Activated effector memory CD4-positive, alpha-beta T cell treated with Interleukin-2 at 50 U/mL for 16 hours (primary cell): ENCODE measurements at places on chromosomes 16 and 17.

GRCh38 chr17:65364438-65364837 is 197.0 kb downstream of the AXIN2 start:
- DNase-seq = no peak

DNA sequence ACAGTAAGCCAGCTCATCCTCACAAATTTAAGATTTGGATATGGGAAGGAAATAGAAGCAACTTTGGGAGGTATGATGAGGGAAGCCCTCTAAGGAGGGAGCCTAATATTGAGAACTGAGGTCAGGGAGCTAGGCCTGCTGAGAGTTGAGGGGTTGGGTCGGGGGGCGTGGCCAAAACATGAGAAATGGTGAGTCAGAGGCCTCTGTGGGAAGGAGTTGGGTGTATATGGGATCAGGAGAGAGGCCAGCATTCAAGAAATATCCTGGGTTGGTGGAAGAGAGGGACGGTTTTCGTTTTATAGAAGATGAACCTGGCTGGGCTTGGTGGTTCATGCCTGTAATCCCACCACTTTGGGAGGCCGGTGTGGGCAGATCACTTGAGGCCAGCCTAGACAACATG is 48.4 kb downstream of the CLEC16A start:
- DNase-seq = no peak

GRCh38 chr17:78038748-78039288 is 80.3 kb downstream of the TNRC6C start:
- DNase-seq = no peak

DNA sequence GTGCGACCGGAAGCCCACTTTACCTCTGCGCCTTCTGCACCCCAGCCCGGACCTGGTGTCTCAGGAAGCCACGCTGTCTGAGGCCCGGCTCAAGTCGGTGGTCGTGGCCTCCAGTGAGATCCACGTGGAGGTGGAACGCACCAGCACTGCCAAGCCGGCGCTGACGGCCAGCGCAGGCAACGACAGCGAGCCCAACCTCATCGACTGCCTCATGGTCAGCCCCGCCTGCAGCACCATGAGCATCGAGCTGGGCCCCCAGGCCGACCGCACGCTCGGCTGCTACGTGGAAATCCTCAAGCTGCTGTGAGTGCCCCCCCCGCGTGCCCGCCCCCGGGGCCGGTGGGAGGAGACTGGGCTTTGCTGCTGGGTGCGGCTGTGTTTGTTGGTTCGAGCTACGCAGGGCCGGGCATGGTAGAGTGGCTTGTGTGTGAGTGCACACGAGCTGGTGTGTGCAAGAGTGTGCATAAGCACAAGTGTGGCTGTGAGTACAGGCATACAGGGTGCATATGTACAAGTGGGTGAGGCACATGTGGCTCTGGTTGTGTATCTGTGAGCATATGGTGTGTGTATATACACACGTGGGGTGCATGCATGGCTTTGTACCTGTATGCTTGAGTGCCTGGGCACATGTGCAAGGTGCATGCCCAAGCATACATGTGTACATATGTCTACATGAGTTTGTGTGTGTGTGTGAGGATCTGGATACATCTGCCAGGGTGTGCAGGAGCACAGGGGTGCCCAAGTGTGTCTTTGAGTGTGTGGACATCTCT is 100.6 kb upstream of the PLCG2 start:
- no peak for DNase-seq

DNA sequence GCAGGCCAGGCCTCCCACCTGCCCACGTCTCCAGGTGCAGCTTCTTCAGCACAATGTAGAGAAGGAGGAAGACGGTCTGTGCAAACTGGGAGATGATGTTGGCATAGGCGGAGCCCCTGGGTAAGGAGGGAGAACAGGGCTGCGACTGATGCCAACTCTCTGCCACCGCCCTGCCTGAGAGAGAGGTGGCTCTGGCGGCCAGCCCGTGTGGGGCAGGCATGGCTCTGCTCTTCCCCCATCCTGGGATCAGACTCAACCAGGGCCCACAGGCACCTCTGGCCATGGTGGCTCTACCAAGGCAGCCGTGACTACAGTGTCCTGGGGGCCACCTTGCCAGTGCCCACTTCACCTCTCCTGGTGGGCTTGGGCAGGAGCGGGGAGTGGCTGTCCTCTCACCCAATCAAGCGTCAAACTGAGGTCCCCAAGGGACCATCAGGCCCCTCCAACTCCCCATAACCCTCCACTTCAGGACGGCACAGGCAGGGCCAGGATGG is 8.6 kb downstream of the SLC47A2 start:
- no peak for DNase-seq

GRCh38 chr16:74578433-74578832 is 28.5 kb downstream of the GLG1 start:
- DNase-seq = no peak

DNA sequence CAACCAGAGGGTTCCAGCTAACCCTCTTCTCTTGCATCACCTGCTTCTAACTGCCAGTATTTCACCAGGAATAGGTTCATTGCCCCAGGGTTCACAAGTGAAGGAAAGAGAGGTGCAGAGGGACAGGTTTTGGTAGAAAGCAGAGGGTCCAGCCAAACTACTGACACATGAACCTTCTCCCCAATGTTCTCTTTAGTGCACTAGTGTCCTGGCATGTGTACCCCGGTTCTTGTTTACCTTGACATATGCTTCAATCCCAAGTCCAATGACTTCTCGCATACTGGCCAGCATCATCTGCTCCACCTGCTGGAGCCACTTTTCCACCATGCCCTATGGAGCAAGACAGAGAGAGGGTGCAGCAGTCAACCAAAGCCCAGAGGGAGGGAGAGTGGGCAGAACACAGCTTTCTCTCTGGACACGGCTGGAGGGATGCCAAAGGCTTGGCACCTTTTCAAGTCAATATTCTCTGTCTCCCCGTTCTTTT is 90.6 kb downstream of the DNAH3 start:
- no peak for DNase-seq

DNA sequence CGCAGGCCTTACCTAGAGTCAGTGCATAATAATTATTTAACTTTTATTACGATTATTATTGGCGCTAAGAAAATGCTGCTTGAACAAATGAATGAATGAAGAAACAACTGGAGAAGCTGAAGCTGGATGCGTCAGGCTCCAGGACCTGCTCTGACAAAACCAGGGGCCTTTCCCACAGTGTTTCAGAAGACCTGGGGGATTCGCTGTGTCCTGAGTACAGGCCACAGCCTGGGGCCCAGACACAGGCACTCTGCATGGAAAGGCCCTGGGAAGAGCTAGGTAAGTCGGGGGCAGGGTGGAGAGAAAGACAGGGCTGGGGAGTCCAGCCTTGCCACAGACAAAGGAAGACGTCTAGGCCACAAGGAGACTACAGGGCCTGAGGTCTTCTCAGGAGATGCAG is 226.1 kb downstream of the ZNF423 start:
- DNase-seq = no peak

- DNase-seq = no peak
Measured at GRCh38 chr17:3968886-3969524, 4.8 kb upstream of the ATP2A3 start.

DNA sequence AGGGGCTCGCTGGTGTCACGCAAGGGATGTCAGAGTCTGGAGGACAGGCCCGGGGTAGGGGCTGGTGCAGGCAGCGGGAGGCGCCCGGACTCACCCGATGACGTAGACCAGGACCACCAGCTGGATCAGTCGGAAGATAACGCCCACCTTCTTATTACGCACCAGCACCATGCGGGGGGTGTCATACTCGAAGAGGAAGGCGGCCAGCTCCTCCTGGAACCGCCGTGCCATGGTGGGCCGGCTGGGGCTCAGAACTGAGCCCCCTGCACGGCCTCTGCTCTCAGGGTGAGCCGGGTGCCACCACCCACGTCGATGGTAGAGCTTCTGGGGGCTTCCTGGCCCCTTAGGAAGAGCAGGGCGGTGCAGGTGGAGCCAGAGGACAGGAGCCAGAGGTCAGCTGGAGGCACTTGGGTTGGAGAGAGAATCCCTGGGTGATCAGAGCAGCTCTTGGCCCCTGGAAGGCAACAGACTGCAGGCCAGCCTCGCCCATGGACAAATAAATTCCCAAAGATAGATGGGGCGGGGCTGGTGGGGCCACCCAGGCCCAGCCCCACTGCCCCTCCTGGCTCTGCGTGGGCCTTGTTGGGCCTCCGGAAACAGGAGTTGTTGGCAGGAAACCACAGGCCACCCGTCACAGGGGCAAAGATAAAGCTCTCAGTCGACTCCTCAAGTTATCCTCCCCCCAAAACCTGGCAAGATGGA is at the start of gene P2RX1:
TSS of gene P2RX1 (minus strand) at position 471 of the 702 bp plus-strand sequence. CDS start at position 231, 240 bp downstream.
- DNase-seq = peak; percentile 14

DNA sequence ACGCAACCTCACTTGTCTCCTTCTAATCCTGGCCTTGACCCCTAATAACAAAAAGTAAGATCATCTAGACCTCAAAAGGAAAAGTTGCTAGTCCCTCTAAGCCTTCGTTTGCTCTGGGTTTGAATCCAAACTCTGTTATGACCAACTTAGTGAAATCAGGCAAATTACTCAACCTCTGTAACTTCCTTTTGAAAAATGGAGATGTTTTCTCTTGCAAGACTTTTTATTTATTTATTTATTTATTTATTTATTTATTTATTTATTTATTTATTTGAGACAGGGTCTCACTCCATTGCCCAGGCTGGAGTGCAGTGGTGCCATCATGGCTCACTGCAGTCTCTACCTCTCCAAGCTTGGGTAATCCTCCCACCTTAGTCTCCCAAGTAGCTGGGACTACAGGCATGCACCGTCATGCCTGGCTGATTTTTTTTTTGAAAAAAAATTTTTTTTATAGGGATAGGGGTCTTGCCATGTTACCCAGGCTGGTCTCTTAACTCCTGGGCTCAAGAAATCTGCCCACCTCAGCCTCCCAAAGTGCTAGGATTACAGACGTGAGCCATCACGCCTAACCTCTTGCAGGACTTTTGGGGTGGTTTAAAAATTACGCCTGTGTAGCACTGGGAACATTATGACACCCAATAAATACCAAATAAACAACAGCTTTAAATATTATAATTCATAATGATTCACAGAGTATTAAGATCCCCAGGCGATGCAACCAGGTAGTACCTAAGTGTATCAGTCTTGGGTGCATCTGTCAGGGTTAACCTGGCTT is 63.4 kb downstream of the PITPNC1 start:
- DNase-seq = no peak

- no peak for DNase-seq
Measured at GRCh38 chr17:20266806-20267458, 200.4 kb downstream of the LGALS9B start.

- DNase-seq = peak; percentile 54
Measured at GRCh38 chr17:80008383-80008840, 27.3 kb downstream of the TBC1D16 start.

GRCh38 chr17:77925831-77926543 is 32.5 kb upstream of the TNRC6C start:
- no peak for DNase-seq

DNA sequence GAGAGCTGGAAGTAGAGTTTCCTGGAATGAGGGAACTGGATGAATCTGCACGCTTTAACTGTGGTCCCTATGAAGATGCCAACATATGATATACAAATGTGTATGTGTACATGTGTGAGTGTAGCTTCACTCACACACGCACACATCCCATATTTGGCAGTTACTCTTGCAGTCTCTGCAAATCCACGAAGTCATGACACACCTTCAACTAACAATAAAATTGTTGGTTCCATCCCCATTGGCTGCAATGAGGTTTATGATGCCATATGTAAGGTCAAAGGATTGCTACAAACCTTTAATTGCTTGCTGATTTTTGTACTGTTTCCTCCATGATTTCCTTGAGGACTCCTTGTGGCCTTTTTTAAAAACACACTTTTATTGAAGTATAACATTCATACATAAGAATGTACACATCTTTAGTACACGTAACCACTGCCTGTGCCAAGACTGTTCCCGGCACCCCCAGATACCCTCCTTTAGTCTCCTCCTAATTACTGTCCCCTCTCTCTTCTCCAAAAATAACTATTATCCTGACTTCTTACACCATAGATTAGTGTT is 22.0 kb downstream of the MYO1D start:
- no peak for DNase-seq

- no peak for DNase-seq
Measured at GRCh38 chr16:81834868-81835267, 55.8 kb downstream of the PLCG2 start.
